ENCODE measurements at places on chromosomes 5 and 9.
A peak's percentile ranks its signal among the peaks of the same experiment; 100 is the strongest.

- DNase-seq: peak; percentile 56
Measured at GRCh38 chr9:91734371-91734981, 215.6 kb downstream of the ROR2 start.

DNA sequence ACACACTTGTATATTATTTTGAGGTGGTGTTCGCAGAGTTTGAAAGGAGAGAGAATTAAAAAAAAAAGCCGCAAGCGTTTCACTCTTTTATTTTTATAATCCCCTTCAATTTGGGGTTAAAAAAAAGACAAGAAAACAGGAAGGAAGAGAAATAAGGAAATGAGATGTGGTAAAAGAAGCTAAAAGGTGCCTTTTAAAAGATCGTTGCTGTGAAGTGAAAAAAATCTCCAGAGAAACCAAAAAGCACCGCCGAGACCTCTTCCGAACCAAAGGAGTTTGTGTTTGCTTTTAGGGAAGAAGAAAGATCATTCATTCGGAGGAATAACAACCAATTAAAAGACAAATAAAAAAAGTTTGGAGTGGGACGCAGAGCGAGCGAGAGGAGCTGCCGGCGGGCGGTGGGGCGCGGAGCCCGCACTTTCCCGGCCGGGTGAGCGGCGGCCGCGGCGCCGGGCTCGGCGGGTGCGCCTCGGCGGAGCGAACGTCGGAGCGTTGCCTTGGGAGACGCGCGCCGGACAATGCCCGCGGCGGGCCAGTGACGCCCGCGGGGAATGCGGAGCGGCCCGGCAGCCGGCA lies 355 bp downstream of the TLE4 start:
- DNase-seq: no peak

- DNase-seq: no peak
Measured at GRCh38 chr5:1791176-1791575, 8.5 kb downstream of the MRPL36 start.

DNA sequence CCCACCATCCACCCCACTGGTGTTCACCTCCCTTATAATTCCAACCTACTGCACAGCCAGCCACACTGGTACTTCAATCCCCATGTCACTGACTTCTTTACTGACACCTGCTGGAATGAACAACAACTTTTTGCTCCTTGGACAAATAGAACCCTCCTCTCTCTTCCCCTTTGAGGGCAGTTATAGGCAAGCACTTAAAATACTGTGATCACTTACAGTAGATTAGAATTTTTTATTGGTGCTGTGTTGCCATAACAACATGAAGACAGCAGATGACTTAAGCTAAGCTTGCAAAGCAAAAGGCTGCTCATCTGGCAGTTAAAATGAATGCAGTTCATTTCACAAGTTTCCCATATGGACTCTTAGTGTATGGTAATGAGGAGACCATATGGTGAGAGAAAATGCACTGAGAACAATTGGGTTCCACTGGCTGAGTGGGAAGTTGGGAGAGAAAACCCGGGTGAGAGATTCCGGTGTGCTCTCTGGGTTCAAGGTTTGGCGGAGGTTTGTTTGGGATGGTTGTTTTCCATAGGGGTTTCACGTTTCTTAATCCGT lies 374.3 kb downstream of the EBF1 start:
- DNase-seq: no peak

DNA sequence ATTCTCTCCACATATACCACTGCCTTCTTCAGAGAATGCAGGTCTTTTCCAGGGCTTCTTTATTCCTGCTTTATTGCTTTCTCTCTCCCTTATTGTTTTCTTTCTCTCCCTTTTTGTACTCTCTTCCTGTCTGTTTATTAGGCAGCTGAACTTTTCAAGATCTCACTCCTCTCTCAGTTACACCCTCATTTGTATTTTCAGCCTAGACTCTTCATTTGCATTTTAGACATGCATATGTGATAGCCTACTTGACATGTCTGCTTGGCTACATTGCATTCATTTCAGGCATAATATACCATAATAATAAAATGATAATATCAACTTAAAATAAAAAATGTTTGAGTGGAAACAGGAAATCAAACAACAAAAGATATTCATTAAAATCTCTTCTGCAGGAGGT lies 377.9 kb upstream of the TNC start:
- no peak for DNase-seq

GRCh38 chr9:111405701-111406100 lies 75.7 kb upstream of the OR2K2 start:
- DNase-seq: no peak

GRCh38 chr9:19464061-19464763 lies 55.4 kb downstream of the ACER2 start:
- DNase-seq: no peak

DNA sequence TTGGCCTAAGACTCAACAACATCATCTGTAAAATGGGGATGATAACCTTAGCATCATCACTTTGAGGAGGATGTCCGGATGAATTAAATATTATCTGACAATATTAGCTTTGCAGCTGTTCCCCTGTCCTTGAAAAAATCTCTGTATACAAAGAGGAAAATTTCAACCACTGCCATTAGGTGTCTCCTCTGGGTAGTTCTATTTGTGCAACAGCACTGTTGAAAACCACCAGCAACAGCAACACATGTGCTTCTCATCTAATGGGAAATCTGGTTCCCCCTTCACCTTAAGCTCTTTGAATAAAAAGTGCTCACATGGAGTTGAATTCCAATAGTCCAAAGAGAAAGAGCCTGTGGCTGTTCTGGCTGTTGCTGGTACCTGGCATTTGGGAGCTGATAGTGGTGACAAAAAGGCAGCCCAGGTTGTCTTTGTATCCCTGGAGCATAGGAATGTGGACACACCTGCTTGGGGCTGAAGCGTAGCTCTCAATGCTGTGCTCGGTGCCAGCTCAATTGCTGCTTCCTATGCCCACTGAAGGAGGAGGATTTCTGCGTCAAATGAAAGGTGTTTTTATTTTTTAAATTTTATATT lies 322.1 kb upstream of the MSX2 start:
- no peak for DNase-seq

DNA sequence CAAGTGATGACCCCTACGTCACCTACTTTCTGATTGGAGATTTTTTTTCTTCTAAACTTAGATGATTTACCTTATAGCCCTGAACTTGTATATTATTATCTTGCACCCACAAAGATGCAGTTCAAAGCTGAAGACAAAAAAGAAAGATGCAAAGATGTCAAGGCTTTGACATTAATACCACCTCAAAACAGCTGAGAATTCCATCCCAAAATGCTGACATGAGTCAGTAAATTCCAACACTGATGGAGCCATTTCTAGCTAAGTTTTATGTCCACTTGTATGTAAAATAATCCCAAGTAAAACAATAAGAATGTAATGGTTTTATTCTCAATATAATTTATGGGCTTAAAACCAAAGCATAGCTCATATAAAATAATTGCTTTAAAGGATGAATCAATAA lies 91.5 kb upstream of the CDH9 start:
- no peak for DNase-seq

GRCh38 chr5:118679264-118679940 lies 308.9 kb downstream of the DTWD2 start:
- DNase-seq: no peak

- DNase-seq: no peak
Measured at GRCh38 chr5:171595401-171595800, 176.0 kb downstream of the FGF18 start.

GRCh38 chr5:60698336-60698735 lies 1.6 kb downstream of the DEPDC1B start:
- DNase-seq: no peak

DNA sequence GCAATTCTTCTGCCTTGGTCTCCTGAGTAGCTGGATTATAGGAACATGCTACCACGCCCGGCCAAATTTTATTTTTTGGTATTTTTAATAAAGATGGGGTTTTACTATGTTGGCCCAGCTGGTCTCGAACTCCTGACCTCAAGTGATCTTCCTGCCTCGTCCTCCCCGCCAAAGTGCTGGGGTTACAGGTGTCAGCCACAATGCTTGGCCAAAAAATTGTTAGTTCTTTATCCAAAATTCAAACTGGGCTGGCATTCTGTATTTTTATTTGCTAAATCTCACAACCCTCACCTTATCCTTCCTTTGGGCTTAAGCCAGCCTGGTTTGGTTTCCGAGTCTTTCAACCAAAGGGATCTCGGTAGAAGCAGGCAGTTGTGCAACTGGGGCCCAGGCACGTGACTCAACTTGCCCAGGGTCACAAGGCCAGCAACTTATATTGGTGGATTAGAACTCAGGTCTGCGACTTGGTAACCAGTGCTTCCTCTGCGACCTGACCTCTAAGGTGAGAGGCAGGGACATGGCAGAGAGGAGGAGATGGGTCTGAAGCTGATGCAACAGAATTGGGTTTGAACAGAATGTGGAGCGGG lies 26.5 kb upstream of the BOD1 start:
- no peak for DNase-seq

GRCh38 chr9:91301161-91301560 lies 60.6 kb downstream of the AUH start:
- DNase-seq: no peak

- DNase-seq: no peak
Measured at GRCh38 chr9:110214090-110214489, 6.1 kb upstream of the C9orf152 start.

DNA sequence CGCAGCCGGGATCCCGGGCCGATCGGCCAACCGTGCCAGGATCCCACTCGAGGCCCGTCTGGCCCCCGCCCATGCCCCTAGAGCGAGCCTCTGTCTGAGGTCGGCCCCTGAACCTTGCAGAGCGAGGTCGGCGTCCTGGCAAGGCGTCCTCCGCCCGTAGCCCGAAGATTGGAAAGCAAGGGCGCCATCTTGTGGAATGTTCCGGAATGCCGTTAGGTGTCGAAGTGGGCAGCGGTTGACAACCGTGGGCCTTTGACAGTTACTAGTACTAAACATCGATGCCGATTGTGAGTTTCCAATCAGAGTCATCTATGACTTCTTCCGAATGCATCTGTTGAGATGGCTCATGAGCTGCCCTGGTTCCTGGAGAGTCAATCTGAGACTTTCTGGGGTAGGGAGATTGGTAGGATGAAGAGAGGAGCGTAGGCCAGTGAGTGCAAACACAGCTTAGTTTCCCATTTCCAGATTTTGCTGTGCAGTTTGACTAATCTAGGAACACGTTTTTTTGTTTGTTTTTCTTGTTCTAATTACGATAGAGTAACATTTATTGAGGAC lies 923 bp upstream of the PLK2 start:
- DNase-seq: peak; percentile 87

GRCh38 chr9:83992407-83992806 lies 11.8 kb downstream of the RMI1 start:
- no peak for DNase-seq

DNA sequence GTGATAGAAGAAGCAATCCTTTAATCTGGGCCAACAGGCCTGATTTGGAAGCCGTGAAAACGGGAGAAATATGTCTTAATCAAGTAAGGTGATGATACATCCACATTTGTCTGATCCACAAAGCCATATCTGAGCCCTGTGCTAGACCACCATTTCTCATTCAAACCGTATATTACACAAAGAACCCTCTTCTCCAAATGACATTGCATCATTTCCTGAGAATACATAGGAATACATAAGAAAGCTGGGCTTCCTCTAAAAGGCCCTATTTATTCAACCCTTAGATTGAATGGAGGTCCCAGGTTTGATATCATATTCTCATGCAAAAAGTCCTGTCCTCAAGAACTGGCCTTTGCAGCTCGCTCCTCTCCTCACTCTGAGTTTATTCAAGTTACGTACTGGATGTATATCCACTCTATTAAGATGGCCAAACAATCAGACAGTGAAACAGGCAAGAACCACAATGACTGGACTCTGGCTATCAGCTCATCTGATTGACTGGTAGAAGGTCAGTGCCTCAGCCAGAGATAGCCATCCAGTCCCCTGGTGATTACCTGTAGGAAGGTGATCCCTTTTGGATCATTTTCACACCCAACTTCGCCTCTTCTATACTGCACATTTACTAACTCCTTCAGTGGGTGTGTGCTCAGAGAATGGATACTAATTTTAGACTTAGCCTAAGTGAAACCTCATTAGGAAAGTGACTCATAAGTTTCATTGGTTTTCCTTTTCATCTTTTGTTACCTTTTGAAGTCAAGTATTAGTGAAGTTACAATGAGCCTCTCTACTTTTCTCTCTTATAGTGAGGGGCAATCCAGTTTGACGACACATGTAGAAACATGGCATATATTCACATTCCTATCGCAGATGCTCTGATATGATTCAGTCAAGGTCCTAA lies 167.6 kb upstream of the WWC1 start:
- DNase-seq: peak; percentile 7

- DNase-seq: no peak
Measured at GRCh38 chr5:65828022-65828896, 98.1 kb upstream of the ERBIN start.

- no peak for DNase-seq
Measured at GRCh38 chr5:66596636-66597182, 516 bp downstream of the MAST4 start.

GRCh38 chr5:169728418-169728817 lies 91.3 kb downstream of the DOCK2 start:
- DNase-seq: no peak

DNA sequence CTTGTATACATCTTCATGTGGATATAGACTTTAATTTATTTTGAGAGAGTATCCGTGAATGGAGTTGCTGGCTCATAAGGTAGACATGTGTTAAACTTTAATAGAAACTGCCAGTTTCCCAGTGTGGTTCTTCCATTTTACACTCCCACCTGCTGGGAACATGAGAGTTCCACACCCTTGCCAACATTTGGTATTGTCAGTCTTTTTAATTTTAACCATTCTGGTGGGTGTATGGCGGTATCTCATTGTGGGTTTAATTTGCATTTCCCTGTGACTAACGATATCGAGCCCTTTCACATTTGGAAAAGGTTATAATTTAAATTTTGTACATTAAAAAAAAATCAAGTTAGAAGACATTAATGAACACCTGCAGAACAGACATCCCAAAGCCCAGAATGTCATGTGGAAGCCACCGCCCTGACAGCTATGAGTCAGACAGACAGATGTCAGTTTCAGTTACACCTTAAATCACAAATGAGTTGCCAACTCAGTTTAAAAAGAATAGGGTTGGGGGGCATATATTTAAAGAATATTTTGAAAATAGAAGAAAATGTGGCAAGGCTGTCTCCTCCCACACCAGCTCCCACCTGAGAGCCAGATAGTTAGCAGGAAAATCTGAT lies 36.9 kb downstream of the ANKRD33B start:
- peak; percentile 65 for DNase-seq

DNA sequence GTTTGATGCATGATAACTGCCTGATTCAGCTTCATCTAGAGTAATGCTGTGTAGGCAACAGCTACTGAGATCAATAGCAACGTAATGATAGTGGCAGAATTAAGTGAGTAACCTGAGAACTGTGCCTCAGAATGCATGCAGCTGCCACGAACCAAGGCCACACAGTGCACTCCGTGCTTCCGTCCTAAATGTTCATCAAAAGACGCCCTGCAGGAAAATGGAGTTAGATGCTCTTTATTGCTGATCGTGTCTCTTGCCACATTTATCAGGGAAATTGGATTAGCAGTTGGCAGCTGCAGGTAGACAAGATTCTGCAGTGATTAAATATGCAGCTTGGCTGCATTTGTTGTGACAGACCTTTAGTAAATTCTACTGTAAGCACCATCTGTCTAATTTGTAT lies 107.7 kb upstream of the TLX3 start:
- DNase-seq: no peak

DNA sequence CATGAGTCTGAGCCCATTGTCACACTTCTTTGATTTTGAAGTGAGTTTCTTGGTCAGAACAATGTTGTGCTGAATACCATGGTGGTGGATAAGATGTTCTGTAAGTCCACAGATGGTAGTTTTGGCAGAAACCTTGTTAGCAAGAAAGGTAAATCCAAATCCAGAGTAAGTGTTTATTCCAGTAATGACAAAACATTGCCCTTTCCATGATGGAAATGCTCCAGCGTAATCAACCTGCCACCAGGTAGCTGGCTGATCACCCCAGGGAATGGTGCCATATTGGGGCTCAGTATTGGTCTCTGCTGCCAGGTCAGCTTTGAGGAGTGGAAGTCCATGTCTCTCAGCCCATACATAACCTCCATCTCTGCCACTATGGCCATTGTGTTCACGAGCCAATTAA lies 54.7 kb upstream of the DAPK1 start:
- no peak for DNase-seq
